ENCODE measurements at places on chromosomes 11 and 22. TPM values are rescaled to one million over a fixed set of nuclear protein-coding genes. Genes with fewer than 3 reads are reported as not detected.

- H3K4me1 ChIP-seq, result peaks cover 7% of the 10 kb centered on the region
- peak overlapping the region; percentile 70 for H3K27ac ChIP-seq
- no peaks in the 10 kb centered on the region for H3K27me3 ChIP-seq
- H3K4me3 ChIP-seq, result no peak overlapping the region
- no peaks in the 10 kb centered on the region for H3K36me3 ChIP-seq
These were observed 37.5 kb downstream of the TRIOBP start for GRCh38 chr22:37734402-37734700.

- no peaks in the 10 kb centered on the region for H3K27me3 ChIP-seq
- H3K27ac ChIP-seq, result no peak overlapping the region
- no peak for DNase-seq
These were observed 4.6 kb downstream of the GTPBP1 start for GRCh38 chr22:38710351-38710750.

DNA sequence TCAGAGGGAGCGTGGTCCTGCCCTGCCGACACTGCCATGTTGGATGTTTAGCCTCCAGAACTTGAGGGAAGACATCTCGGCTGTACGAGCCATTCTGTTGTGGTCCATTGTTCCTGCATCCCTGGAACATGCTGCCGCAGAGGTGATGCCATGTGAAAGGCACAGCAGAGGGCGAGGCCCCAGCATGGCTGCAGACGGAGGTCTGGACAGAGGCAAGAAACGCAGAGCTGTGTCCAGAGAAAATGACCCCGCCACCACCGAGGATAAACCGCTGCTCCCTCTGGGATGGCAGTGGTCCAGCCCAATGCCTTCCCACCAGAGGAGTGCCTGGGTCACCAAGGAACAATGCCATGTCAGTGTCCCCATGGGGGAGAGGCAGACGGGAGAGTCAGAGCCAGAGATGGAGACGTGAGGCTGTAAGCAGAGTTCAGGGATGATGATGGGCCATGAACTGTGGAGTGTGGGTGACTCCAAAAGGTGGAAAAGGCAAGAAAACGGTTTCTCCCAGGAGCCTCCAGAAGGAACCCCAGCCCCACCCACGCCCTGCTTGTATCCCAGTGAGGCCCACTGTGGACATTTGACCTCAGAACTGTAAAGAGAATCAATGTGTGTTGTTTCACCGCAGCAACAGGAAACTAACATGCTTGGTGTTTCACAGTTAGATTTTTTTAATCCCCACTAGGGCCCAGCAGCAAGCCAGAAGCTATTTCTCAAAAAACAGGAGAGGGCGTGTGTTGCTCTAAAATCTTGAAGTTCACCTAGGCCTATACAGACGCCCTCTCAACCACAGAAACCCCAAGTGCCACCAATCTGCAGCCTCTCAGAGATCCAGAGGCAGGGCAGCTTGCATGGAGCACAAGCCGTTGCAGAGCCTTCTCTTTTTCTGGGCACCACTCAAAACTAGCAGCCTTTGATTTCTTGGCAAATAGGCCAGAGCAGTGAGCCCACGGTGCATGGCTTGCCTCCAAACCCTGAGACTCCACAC is 1422.9 kb downstream of the TBC1D22A start:
- H3K4me3 ChIP-seq, result no peak overlapping the region
- no peak overlapping the region for H3K27ac ChIP-seq
- no peaks in the 10 kb centered on the region for H3K27me3 ChIP-seq

DNA sequence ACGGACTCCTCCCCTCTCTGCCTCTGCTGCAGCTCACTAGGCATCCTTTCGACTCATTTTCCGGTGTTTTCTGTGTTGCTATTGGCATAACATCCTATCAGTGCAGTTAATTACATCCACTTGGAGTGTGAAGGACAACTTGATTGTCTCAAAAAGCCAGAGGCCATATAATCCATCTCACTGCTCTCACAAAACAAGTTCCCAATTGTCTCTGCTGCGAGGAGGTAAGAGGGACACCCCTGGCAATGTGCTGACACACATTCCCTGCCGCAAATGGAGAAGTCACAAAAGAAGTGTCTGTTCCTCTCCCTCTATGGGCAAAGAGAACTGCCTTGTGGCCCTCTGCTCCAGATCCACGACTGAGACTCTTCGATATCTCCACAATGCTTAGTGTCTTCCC is 618.4 kb downstream of the OPCML start:
- no peak for DNase-seq
- no peak overlapping the region for H3K27ac ChIP-seq

DNA sequence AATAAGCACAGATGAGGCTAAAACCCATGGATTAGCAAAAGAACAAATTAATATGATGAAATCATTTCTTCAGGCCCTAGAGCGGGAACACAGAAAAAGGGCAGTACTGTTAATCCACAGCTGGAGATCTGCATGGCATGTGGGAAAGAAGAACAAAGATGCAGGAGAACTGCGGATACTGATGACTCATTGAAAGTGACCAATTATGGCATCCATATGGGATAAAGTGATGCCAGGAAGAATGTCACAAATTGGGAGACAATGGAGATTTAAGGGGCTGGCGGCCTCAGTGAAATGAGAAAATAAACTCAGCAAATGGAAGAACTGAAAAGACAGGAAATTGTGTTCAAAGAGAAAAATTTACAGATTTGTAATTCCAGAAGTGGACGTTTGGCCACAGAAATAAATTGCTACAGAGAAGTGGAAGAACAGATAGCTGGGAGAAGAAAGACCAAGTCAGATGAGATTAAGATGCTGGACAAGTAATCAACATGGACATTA is 39.4 kb downstream of the SIK3 start:
- no peak overlapping the region for H3K4me3 ChIP-seq
- no peak for DNase-seq
- no peaks in the 10 kb centered on the region for H3K27me3 ChIP-seq
- no peaks in the 10 kb centered on the region for H3K36me3 ChIP-seq

GRCh38 chr22:42688241-42689211 is 32.1 kb downstream of the A4GALT start:
- no peaks in the 10 kb centered on the region for H3K27me3 ChIP-seq
- H3K27ac ChIP-seq, result peak overlapping the region; percentile 88
- H3K4me3 ChIP-seq, result no peak overlapping the region
- peaks cover 33% of the 10 kb centered on the region for H3K4me1 ChIP-seq
- DNase-seq, result peak; percentile 86
- no peaks in the 10 kb centered on the region for H3K36me3 ChIP-seq

DNA sequence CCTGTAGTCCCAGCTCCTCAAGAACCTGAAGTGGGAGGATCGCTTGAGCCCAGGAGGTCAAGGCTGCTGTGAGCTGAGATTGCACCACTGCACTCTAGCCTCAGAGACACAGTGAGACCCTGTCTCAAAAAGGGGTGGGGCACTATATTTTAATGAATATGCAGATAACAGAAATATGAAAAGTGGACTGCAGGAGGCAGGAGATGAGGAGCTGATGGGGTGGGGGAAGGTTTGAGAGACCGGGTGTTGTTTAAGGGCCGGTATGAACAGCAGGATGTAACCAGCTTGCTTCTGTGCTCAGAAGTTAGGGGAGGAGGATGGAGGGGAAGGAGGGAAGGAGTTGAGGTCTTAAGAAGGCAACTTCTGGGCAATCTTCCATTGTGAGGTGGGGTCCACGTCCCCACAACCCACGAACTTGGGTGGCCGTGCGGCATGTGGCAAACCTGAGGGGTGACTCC is 1.3 kb upstream of the B4GALNT4 start:
- H3K36me3 ChIP-seq, result no peaks in the 10 kb centered on the region
- no peak for DNase-seq
- H3K4me1 ChIP-seq, result peaks cover 5% of the 10 kb centered on the region
- H3K27ac ChIP-seq, result no peak overlapping the region
- H3K4me3 ChIP-seq, result no peak overlapping the region

- no peak overlapping the region for H3K4me3 ChIP-seq
- no peak for DNase-seq
- H3K36me3 ChIP-seq, result no peaks in the 10 kb centered on the region
- H3K27ac ChIP-seq, result no peak overlapping the region
These were observed 800.9 kb upstream of the TENM4 start for GRCh38 chr11:80241766-80242165.

DNA sequence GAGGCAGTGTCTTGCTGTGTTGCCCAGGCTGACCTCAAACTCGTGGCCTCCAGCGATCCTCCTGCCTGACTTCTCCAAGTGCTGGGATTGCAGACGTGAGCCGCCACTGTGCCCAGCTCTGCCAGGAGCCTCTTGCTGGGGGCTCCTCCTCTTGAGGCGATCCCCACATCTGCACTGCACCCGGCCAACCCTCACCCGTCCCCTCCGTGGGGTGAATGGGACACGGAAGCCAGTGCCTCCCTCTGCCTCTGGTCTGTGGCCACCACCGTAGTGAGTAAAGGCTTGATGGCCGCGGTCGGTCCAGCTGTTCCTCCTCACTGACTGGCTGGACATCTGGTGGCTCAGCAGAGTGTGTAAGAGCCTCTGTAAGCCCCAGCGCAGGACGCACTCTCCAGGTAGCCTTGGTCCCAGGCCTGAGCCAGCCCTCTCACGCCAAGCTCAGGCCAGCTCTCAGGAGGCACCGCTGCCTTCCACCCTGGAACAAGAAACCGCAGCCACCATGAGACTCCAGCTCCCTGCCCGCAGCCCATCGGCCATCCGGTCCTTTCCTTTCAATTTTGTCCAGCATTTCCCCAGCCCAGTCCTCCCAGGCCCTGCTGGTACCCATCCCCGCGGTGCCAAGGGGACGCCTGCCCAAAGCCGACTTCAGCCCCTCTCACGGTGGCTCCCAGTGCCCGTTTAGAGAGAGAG is 100.3 kb downstream of the BRD1 start:
- H3K27ac ChIP-seq, result no peak overlapping the region
- no peaks in the 10 kb centered on the region for H3K4me1 ChIP-seq
- H3K27me3 ChIP-seq, result no peaks in the 10 kb centered on the region

DNA sequence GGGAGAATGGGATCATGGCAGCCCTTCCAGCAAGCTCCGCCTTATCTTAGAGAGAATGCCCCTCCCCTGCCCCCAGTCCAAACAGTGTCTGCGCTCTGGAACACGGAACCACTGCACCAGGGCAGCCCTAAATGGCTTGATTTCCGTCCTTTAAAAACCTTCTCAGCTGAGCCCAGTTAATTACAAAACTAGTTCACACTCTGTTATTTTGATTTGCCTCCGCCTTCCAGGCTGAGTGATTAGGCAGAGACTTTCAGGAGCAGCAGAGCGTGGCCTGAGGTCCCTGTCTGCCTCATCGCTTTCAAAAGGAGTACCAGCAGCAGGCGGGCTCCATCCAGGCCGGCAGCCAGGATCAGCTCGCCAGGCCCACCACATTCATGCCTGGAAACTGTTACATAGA is 313.0 kb downstream of the BRD1 start:
- H3K36me3 ChIP-seq, result no peaks in the 10 kb centered on the region
- no peaks in the 10 kb centered on the region for H3K4me1 ChIP-seq
- H3K27ac ChIP-seq, result no peak overlapping the region
- H3K4me3 ChIP-seq, result no peak overlapping the region
- H3K27me3 ChIP-seq, result no peaks in the 10 kb centered on the region

- H3K36me3 ChIP-seq, result no peaks in the 10 kb centered on the region
- no peaks in the 10 kb centered on the region for H3K27me3 ChIP-seq
- H3K4me1 ChIP-seq, result peaks cover 6% of the 10 kb centered on the region
- H3K27ac ChIP-seq, result no peak overlapping the region
These were observed 4.3 kb downstream of the SSTR3 start for GRCh38 chr22:37207981-37208380.

GRCh38 chr11:80495116-80495515 is 1054.3 kb upstream of the TENM4 start:
- H3K27me3 ChIP-seq, result no peaks in the 10 kb centered on the region
- DNase-seq, result no peak
- no peak overlapping the region for H3K4me3 ChIP-seq
- H3K4me1 ChIP-seq, result no peaks in the 10 kb centered on the region

DNA sequence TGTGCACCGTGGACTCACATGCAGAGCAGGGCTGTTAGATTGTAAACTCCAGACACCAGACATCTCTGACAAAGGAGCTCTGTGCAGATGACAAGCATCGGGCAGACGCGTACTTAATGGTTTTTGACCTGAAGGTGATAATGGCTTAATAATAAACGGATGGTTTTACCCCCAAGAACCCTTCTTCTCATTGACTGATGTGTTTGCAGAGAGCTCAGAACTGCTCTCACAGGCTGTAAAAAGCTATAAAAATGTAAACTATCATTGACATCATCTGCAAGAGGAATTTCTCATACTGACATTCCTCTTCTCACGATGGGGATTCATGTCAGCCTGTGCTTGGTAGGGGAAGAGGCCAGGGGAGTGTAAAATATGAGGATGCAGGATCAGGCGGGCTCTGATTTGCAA is 8.6 kb upstream of the ARHGAP8 start:
- DNase-seq, result no peak
- no peak overlapping the region for H3K4me3 ChIP-seq
- H3K36me3 ChIP-seq, result no peaks in the 10 kb centered on the region

DNA sequence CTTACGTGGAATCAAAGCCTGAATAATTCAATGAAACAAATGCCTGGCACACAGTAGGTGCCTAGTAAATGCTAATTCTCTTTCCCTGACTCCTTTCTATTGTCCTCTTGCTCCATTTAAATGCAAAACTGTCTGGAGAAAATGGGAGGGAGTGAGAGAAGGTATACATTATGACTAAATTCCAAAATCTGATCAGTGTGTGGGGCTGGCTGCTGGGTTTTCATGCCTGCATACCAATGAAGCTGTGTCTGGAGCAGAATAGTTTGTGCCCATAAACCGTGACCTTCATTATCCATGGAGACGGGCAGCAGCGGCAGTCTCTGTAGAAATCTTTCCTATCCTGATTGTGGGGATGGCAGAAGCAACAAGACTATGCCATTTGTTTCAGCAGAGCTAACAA is 223.4 kb upstream of the ZBED5 start:
- no peaks in the 10 kb centered on the region for H3K36me3 ChIP-seq
- no peak for DNase-seq
- no peak overlapping the region for H3K27ac ChIP-seq
- H3K4me1 ChIP-seq, result no peaks in the 10 kb centered on the region
- H3K4me3 ChIP-seq, result no peak overlapping the region
- H3K27me3 ChIP-seq, result no peaks in the 10 kb centered on the region

- DNase-seq, result no peak
- no peaks in the 10 kb centered on the region for H3K27me3 ChIP-seq
- H3K4me1 ChIP-seq, result no peaks in the 10 kb centered on the region
- no peak overlapping the region for H3K4me3 ChIP-seq
- H3K27ac ChIP-seq, result no peak overlapping the region
These were observed 124.4 kb downstream of the CTTN start for GRCh38 chr11:70522593-70523311.

DNA sequence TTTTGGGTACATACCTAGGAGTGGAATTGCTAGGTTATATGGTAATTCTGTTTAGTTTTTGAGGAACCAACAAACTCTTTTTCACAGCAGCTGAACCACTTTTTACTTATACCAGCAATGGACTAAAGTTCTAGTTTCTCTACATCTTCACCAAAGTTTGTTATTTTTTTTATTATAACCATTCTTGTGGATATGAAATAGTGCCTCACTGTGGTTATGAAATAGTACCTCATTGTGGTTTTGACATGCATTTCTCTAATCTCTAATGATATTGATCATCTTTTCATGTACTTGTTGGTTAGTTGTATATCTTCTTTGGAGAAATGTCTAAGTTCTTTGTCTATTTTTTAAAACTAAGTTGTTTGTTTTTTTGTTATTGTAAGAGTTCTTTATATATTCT is 27.2 kb downstream of the STIM1 start:
- no peak overlapping the region for H3K27ac ChIP-seq
- no peak for DNase-seq
- no peaks in the 10 kb centered on the region for H3K27me3 ChIP-seq

SYT12 gene
- polyA plus RNA-seq, result 0.05 TPM

CELSR1 gene
- 0.75 TPM for polyA plus RNA-seq

KIRREL3 gene
- polyA plus RNA-seq, result 0.45 TPM

RNF141 gene
- polyA plus RNA-seq, result 23.1 TPM

CRYBB1 gene
- 0.80 TPM for polyA plus RNA-seq

KRTAP5-11 gene
- not detected for polyA plus RNA-seq

DDX25 gene
- 0.88 TPM for polyA plus RNA-seq

TMPRSS6 gene
- polyA plus RNA-seq, result 0.04 TPM

All from ovary (tissue), 10 donors.